ENCODE measurements at places on chromosomes 11 and 22.

DNA sequence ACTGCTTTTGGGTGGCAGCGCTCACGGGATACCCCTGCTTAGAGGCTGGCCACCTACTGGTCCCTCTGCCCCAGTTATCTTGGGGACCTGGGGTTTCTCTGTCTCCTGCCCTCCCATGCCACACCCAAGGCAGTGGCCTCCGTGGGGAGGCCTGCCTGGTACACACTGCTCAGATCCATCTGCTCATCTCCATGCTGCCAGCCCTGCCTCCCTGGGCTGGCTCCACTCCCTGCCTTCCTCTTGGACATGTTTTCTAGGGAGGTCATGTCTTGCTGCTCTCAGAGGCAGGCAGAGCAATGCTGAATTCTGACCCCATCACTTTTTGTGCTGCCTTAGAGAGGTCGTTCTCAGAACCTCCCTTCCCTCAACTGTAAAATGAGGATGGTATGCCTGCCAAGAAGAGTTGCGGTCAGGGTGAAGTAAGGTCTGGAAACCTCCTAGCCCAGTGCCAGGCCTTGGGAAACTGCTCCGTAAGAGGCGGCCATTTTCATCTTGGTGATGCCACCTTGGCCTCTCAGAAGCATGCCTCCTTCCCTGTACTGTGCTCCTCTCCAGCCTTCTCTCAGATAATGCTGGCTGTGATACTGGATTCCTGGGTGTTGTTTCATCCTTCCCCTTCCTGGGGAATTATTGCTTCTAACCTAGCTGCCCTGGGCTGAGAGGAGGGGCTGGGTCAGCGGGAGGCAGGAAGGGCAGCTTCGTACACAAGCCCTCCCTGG, 186.4 kb upstream of the ZBED5 start:
- peak; percentile 39 for DNase-seq

DNA sequence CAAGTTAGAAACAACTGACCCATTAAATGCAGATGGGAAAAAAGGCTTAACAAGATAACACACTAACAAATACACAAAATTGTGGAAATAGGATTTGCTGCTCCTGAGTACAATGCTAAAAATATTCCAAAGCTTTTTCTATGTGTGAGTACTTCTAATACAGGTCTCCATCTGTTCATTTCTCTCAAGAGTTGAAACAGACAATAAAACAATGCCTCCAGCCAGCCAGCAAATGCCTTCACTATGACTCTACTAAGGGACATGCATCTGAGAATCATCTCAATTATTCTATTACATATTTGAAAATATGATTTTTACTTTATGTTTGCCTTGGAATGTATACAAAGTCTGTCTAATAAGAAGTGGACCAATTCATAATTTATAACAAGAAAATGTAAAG, 119.0 kb downstream of the CADM1 start:
- no peak for DNase-seq

DNA sequence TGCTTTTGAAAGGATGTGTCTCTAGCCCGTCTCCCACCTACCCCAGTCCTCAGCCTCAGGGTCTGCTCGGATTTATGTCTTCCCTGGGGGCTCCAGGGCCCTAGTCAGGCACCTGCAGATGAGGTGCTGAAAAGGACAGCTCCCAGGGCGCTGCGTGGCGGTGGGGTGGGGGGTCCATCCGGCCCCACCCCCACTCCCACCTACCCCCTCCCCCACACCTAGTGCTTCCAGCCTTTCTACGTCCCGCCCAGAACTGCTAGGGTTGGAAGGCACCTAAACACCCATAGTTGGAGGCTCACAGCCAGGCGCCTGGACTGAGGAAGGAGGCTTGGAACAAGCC, 1.4 kb upstream of the ROBO3 start:
- DNase-seq, result no peak

DNA sequence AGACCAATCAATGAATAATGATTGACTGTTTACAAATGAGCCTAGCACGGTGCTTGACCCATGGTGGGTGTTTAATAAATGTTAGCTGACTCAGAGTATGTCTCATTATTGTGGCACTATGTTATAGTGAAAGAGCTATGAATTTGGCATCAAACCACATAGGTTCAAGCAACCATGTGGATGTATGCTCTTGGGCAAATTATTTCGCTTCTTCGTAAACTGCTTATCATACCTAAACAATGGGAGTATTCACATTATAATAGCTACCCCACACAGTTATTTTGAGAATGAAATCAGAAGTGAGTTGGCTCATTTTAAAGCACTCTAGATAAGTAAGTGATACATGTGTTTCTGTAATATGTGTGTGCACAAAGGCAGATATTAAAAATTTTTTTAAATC, 118.7 kb upstream of the HSD17B12 start:
- DNase-seq, result no peak

GRCh38 chr11:58024601-58025091, 965 bp downstream of the OR9Q1 start:
- peak; percentile 29 for DNase-seq

DNA sequence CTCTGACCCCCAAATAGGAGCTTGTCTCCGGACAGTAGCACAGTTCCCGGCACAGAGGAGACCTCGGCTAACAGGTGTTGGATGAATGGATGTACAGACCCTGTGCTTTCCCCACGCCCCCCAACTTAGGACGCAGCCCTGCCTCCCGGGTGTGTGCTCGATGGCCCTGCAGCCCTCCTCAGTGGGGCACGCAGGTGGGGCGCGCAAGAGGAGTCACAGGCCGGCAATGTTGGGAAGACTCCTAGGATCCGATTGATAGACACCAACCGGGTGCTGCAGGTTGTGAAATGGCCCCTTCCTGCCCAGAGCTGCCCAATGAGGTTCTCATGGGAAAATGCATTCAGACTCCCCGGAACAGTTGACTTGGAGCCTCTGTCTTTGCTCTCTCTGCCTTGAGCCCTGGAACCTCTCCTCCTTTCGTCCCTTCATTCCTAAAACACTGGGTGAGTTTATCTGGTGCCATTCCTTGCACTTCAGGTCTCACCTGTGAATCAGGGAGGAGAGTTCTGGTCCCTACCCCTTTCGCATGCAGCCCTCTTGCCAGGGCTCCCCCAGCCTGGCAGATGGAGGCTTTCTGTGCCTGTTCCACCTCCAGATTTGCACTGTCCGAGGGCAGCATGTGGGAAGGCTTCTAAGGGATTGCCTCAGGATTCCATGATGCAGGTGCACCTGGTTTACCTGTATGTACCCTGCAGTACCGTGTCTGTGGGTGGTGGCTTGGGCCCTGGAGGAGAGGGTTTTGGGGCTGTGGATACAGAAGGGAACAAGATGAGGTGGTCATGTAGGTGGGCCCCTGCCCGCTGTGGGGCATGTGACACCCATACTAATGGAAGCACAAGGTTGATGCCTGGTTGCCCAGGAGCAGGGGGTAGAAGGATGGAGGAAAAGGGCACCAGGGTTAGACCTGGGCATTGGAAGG, 1.2 kb downstream of the MICALL1 start:
- DNase-seq, result peak; percentile 19

DNA sequence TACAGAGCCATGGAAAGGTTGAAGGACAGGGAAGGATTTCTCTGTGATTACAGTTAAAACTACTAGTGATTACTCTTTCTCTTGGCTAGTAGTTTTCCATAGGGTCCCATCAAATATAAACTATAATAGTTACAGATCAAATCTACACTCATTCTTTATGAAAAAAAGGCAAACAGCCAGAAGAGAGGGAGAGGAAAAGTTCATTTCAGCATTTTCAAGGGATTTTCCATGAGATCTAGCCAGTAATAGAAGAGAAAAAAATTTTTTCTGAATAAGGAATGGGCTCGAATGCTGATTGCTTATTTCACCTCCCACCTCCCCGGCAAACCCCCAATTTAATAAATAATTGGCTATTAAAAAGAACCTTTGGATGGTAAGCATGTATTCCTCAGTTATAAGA, 74.8 kb upstream of the BLID start:
- DNase-seq, result no peak

All from fibroblast of gingiva (primary cell).